ENCODE measurements at places on chromosomes 2 and 18.

DNA sequence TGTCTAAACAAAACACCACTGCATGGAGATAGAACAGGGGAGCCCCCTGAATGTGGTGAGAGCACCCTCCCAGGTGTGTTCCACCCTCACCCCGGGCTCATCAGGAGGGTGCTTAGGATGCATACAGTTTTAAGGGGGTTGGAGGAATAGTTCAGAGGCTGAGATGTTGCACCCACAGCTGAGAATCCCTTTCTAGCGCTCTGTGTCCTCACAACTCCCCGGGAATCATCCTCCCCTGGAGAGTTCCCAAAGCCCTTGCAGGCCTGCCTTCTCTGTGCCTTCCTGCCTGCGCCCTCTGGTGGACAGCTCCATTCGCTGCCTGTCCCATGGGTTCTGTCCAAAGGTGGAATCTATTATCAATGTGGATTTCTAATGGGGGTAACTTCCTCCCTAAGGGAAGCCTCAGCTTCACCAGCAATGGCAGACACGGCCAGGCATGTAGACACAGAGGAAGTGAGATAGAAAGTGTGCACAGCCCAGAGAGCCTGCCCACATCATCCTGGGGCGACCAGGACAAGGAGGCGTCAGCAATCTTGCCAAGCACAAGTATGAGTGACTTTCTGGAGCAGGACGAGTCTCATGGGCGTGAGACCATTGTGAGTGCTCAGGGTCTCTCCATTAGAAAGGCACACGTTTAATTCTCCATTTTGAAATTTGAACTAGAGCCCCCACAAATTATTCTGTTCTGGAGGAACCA is 1.2 kb upstream of the UGT1A5 start:
- DNase-seq = peak; percentile 49

GRCh38 chr2:75022516-75022915 is 64.1 kb downstream of the POLE4 start:
- no peak for DNase-seq

DNA sequence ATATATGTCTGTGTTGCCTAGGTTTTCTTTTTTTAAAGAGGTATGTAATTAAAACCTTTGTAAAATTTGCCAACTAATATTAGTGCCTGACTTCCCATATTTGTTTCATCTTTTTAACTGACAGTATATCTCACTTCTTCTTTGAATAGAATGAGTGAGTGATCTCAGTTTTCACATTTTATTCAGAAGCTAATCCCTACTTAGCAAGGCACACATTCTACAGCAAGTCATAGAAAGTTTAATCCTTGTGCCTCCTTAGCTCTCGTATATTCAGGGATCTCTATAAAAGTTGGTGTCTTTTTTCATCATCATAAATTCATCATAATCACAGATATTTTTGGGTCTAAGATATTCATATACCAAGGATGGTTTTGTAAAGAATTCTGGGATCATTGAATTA is 66.6 kb downstream of the RIF1 start:
- no peak for DNase-seq

DNA sequence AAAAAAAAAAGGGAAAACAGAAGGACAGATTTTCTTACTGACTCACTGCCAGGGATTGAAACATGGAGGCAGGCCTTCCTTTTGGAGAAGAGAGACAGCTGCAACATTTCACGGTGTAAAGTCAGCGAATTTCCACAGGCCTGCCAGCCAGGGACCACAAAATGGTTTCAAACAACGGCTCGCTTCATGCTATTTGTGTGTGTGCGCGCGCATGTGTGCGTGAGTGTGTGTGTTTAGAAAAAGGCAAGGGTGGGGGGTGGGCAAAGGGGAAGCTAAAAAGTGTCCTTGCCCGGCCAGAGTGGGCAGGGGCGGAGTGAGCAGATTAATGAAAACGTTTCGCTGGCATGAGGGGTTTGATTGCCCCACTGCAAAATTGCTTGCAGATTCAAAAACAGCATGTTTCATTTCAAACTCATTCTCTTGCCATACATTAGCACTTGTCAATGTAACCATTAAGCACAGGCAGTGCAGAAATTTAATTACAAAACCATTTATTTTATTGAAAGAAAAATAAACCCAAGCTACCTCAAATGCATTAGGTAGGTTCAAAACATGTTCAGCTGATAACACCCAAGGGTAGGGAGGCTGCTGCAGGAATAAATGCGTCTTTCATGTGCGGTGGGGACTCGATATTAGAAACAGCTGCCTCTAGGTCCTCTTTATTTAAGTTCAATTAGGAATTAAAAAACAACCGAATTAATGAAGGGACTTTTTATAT is 182.1 kb upstream of the SIX2 start:
- DNase-seq = no peak

GRCh38 chr2:230347659-230348305 is 20.8 kb downstream of the SP140L start:
- DNase-seq = no peak

DNA sequence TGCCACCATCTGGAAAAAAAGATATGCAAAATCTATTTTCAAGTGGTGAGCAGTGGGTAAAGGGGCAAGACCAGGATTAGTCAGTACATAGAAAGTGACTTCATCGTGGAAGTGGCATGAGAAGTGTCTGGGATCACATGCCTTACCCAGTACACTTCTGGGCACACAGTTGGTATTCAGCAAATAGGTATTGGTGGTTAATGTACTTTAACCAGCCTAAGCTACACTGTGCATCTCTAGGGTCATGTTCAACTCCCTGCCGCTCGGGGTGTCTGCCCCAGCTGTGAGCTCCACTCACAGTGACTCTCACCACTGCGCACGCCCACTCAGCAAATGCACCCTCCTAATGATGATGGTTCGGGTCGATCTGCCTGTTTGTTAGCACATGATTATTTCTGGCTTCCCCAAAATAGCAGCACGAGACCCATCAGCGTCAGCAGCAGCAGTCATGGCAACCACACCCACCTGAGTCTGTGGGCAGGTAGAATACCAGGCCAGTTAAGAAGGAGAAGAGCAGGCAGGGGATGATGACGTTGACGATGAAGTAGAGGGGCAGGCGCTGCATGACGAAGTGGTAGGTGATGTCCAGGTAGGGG is 11.1 kb downstream of the CHRNA1 start:
- DNase-seq = no peak

GRCh38 chr2:228681426-228681825 is 499.9 kb upstream of the SPHKAP start:
- DNase-seq = no peak

GRCh38 chr2:156890529-156891148 is 366.9 kb upstream of the GALNT5 start:
- DNase-seq = no peak

DNA sequence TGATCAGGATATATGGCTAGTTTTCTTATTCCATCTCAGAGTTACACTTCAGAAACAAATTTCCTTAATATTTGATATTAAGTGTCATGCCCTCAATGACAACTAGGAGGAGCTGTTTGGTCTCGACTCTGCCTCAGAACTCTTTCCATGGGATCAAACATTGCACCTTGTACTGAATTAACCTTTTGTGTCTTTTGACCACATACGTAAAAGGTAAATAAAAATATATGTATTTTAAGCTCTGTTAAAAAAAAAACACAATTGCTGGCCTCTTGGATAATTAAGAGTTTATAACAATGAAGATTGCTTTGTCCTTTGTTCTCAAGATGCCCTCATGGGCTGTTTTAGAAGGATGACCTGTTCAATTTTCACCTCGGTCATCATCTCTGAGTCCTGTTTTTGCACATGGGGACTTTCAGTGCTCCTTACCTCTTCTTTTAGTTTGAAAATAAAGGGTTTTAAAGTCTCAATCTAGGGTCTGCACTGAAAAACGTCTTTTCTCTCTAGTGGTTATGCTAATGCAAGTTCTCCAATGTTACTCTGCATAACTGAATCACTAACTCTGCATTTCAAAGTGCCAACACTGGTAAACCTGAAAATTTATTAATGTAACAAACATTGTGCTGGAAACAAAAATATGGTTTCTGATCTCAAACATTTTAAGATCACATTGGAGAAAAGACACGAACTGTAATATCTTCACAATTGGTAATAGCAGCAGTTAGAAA is 18.8 kb upstream of the FN1 start:
- no peak for DNase-seq

GRCh38 chr2:142582317-142582716 is 295.1 kb upstream of the KYNU start:
- no peak for DNase-seq

DNA sequence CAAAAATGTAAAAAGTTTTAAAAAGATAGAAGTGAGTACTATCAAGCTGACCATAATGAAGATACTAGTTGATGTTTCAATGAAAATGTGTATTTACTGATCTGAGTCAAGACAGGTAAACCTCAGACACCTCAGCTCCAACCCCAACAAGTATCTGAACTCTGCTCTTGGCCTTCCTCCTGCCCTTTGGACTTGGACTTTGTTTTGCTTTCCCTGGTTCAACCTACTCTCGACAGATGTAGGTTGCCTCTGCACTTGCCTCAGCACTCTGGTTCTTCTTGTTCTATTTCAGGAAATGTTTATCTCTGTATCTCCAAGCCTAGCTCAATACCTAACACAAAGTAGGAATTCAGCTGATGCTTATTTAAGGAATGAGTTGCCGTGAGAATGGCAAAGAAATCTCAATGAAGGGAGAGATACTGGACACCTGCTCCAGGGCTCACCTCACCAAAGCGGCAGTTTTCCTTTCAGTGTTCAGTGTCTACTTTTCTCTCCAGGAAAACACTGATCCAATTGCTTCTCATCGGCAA is 248.8 kb upstream of the CTAGE1 start:
- no peak for DNase-seq

GRCh38 chr2:85181134-85181631 is 48.0 kb downstream of the TCF7L1 start:
- DNase-seq = no peak

GRCh38 chr2:112566104-112566503 is 18.3 kb upstream of the CHCHD5 start:
- DNase-seq = no peak

- DNase-seq = no peak
Observed at GRCh38 chr2:43854671-43855070, 15.9 kb downstream of the ABCG8 start.

DNA sequence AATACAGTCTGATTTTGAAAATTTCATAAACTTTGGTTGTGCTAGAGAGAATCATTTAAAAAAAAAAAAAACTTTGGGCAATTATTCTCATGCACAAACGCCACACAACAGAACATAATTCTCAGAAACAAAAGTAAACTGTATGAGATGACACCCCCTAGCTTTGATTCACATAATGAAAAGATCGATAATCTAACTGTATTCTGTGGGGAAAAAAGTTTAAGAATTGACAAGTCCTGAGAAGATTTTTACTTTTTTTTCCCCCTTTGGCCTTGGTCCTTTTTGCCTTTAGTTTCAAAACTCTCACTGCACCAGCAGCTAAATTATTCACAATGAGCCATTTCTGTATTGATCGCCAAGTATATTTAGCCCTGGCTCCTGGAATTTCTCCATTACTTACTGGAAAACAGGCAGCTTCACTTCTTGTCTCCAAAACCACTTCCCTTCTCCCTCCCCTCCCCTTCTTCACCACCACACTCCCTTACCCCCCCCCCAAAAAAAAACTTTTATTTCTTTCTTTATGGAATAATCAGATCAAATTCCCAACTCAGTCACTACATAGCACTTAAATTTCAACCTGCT is 2.0 kb downstream of the IKZF2 start:
- DNase-seq = no peak

- no peak for DNase-seq
Observed at GRCh38 chr2:80068038-80068731, 236.4 kb downstream of the LRRTM1 start.

- no peak for DNase-seq
Observed at GRCh38 chr2:20534913-20535801, 88.3 kb downstream of the RHOB start.

DNA sequence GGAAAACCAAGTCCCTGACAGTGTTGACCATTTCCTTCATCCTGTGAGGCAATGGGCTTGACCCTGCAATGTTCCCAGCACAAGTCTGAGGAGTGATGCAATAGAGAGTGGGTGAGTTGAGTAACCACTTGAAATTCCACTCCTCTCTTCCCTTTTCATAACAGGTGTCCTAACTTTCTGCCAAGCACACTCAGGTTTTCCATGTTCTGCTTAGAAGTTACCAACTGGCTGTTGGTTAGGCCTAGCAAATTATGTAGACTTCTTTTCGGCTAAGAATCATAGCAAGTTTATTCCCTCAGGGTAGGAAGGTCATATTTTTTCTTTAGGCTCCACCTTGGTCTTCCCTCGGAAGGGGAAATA is 11.5 kb downstream of the GNLY start:
- DNase-seq = no peak

GRCh38 chr2:215311625-215312396 is at the start of gene ATIC:
TSS of gene ATIC (plus strand) at chr2:215312059. CDS start at chr2:215312143, 84 bp downstream.
- peak; percentile 76 for DNase-seq

DNA sequence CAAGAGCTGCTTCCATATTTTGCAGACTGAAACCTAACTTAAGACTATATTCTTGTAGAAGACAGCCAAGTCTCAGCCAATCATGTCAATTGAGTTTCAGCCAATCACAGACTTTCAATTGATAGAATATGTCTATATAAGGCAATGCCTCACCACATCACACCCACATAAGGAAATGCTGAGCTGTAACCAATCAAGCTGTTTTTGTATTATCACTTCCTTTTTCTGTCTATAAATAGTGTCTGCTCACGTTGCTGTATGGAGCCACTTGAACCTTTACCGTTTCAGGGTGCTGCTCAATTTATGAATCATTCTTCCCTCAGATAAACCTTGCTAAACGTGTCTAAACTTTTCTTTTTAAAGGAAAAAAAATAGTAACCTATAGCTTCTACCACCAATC is 1554.4 kb upstream of the LRRTM1 start:
- no peak for DNase-seq

GRCh38 chr2:220315098-220315823 is 687.8 kb downstream of the SLC4A3 start:
- no peak for DNase-seq

- no peak for DNase-seq
Observed at GRCh38 chr18:37965572-37965970, 400.0 kb upstream of the CELF4 start.

DNA sequence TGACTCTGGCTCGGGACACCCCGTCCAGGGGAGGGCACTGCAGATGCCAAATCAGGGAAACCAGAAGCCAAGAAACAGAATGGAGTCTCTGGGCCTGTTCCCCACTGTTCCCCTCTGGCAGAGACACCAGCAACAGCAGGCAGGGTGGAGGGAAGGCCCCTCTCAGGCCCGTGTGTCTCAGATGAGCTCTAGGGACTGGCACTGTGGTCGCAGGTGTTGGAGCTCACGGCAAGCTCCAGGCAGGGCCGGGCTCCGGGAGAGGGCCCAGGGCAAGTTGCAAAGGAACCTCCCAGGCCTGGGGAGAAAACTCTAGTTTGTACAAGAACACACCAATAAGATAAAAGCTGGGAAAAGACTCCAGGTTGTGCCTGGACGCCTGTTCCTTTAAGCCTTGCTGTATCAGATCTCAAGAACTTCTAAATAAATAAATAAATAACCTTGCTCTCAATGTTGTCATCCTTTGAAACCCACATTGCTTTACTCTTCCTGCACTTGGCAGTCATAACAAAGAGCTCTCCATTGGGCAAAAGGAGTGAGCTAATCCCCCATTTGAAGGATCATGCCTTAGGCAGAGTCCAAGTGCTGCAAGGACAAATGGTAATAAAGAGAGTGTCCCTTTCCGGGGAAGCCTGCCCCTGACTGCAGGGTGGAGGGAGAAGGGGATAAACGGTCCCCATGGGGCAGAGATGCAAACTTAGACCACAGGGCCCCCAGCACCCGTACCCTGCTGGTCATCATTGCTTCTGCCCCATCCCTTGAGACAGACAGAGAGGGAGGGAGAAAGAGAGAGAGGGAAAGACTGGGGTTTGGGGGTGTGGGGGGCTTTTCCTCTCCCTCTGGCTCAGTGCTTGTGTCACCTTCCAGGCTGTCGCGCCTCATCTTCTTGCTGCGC is 33.3 kb downstream of the CNGA3 start:
- no peak for DNase-seq

All from stimulated activated CD8-positive, alpha-beta memory T cell treated with anti-CD3 and anti-CD28 coated beads, Interleukin-7, amount 100 ng/mL, for 1 hour (primary cell).